NCI-H1105 (cell line): ENCODE measurements at places on chromosomes 16 and 17.

DNA sequence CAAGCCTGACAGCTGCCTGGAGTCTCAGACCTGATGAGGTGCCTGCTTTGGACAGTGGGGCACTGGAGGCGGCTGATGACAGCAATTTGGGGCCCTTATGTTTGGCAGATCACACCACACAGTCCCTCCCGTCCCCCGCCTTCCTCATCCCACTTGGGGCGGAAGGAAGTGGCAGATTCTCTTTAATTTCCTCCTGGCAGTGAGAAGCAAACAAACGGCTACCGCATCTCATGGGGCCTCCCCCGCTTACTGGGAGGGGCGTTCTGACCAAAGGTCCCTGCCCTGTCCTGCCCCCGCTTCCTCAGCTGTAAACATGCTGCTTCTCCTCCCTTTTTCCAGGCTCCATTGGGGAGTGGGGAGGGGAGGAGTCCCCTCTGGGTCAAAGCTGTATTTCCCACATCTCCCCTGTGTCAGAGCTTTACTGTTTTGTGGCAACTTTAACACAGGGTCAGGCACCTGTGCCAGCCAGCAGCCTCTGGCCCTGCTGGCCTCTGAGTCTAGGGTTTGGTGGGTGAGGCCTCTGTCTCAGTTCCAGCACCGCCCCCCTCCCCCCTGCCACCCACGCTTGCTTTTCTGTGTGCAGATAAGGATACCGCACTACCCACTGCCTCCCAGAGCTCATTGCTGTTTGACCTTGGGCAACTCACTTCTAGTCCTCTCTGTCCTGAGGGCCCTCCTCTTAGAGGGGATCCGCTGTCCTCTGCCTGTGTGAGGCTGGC is 5.4 kb upstream of the NFATC3 start:
- DNase-seq = no peak

- no peak for DNase-seq
These were observed 18.1 kb downstream of the KCNJ12 start for GRCh38 chr17:21394265-21394664.

DNA sequence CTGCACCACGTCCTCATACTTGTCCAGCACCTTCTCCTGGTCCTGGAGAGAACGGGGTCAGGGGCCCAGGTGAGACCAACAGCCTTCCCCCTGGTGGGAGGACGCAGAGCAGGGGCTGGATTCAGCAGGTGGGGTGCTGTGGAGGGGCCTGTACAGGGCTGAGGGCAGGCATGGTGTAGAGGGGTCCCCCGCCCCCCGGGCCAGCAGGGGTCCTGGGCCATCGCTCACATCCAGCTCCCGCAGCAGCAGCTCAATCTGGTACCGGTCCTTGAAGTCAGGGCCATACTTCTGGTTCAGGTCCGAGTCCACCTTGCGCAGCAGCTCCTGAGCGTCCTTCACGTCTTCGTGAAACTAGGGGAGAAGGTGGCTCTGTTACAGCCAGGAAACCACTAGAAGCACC is 41.6 kb downstream of the PPL start:
- DNase-seq = no peak

GRCh38 chr16:72565106-72565505 is 393.2 kb upstream of the PMFBP1 start:
- no peak for DNase-seq

- no peak for DNase-seq
These were observed 9.6 kb downstream of the DCTN5 start for GRCh38 chr16:23650674-23651416.

DNA sequence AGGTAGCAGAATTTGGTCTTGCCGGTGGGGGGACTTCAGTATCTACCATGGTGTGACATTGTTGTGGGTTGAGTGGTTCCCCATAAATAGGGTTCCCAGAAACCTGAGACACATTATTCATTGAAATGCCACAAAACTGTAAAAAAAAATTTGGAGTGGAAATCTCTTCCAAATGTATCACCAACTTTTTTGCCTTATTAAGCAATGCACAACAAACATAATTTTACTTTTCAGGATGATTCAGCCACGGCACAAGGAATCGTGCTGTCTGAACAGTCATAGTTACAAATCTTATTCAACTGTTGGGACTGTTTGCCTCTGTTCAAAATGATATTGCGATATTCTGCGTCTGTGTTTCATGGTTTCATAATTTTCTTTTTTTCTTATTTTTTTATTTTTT is 181.2 kb downstream of the NTN1 start:
- DNase-seq = no peak

- DNase-seq = peak; percentile 81
These were observed 33.9 kb downstream of the BAHCC1 start for GRCh38 chr17:81428948-81429774.

- no peak for DNase-seq
These were observed 31.7 kb downstream of the CCDC57 start for GRCh38 chr17:82180776-82181528.

DNA sequence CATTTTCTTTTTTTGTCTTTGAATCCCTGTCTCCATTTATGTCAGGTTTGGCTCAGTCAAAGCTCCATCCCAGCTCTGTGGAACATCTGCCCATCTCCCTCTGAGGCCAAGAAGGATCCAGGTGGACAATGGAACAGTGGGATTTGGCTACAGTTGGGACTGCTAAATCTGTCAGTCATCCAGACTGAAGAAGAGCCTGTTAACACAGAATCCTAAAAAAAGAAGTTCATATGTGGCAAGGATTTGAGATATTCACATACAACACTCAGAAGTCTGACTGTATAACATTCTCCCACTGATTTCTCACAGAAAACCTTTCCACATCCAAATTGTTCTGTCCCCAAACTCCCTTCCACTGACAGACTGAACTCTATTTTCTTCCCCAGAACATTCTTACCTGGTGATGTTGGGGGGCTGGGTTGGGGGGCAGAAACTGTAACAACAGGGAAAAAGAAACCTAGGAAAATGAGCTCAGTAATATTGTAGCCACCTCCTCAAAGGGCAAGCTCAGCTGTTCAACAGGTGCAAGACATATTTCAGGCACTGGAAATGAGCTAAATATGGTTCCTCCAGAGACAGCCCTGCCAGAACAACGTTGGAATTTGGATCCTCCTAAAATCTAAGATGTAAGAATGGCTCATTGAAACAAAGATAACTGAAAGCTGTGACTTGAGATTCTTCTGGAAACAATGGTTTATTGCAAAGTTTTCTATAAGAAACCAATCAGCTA is 301.5 kb upstream of the CDH5 start:
- no peak for DNase-seq
